ENCODE measurements at places on chromosomes 7 and 10. TPM values are rescaled to one million over a fixed set of nuclear protein-coding genes. Genes with fewer than 3 reads are reported as not detected.

- no peak for DNase-seq
These were observed 184.2 kb downstream of the STK31 start for GRCh38 chr7:23893942-23894891.

DNA sequence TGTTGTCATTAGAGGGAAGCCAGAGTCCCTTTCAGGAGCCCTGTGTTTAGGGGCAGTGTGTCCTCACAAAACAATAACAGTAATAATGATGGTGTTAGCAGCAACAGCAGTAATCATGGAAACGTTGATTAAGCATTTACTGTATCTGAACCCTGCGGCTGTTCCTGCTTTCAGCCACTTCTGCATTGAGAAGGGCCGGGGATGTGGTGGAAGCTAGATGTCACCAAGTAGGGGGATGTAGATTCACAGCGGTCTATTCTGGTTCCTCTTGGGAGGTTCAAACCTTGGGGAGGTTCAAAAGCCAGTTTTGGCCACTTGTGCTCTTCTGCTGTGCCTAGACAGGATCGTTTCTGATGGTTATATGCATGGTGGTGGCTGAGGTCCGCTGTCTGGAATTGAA, 44.8 kb downstream of the PRPF18 start:
- DNase-seq = no peak

GRCh38 chr10:84156768-84157167, 16.8 kb upstream of the GPR15LG start:
- peak; percentile 39 for DNase-seq

- DNase-seq = no peak
These were observed 57.0 kb upstream of the ARL4A start for GRCh38 chr7:12630513-12630819.

Gene PDZD7
- 0.96 TPM for total RNA-seq

Gene CPA2
- not detected for total RNA-seq

Gene FOXI2
- not detected for total RNA-seq
